Cerebellar nuclear complex (tissue), 1 donor: ENCODE measurements at places on chromosomes 1 and 21.

DNA sequence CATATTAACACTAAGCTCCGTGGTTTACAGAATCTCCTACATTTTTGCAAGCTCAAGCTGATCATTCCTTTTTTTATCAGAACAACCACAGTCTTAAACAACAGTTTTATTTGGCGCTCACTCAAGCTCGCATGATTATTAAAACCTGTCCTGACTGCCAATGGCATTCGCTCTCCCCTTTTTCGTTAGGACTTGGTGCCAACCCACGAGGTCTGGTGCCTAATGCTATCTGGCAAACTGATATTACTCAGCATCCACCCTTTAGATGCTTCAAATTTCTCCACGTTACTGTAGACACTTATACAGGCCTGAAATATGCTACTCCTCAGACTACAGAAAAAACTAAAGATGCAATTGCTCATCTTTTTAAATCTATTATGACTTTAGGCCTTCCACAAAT, 23.0 kb upstream of the ITLN1 start:
- no peak for DNase-seq

DNA sequence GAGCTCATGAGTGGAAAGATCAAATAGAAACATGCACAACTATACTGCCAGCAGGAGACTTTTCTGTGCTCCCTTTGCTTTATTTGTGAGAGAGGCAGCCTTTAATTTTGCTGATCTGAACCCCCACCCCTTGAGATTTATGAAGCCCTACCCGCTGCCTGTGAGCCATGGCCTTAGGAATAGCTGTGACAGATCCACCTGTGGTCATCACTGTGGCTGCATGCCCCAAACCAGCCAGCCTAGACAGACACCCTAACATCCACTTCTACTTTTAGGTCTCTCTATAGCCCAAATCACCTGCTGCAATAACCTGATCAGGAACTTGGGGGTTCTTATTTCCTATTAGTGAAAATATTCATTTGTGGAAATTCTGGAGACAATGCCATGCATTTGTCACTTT, 196.2 kb downstream of the C1orf94 start:
- no peak for DNase-seq

DNA sequence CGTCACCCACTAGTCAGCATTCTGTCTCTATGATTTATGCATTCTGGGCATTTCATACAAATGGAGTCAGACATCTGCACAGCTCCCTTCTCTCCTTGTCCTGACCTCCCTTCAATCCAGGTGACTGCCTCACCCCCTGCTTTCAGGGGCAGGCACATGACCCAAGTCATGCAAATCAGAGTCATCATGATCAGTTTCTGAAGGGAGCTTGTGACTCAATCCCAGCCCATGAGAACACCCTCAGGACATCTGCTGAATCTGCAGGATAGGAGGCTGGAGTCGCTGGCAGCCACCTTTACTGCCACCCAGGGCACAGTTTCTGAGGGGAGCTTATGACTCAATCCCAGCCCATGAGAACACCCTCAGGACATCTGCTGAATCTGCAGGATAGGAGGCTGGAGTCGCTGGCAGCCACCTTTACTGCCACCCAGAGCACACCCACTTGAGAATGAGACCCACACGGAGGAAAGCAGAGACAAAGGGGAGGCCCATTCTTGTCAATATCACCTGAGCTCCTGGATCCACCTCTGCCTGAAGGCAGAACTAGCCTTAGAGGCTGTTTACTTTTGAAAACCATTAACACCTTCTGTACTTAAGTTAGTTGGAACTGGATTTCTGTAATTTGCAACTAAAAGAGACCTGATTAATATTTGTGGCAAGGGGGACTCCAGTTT, 62.3 kb upstream of the SLC25A33 start:
- no peak for DNase-seq

GRCh38 chr1:94323311-94324177, 86.2 kb upstream of the ARHGAP29 start:
- DNase-seq, result no peak

DNA sequence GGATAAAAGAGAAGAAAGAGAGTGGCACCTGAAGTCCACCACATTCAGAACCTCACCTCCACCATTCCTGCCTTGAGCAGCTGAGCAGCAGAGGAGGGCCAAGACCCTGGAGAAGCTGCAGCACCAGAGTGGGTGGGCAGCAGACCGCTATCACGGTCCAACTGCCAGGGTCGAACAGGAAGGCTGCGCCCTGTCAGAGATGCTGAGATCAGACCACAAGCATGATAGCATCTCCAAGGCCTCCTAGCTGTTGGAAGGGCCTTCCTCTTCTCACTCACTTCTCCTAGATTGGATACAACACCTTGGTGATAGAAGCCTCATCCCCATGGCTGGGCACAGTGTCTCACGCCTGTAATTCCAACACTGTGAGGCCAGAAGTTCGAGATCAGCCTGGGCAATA, 12.1 kb upstream of the SLC45A3 start:
- no peak for DNase-seq

DNA sequence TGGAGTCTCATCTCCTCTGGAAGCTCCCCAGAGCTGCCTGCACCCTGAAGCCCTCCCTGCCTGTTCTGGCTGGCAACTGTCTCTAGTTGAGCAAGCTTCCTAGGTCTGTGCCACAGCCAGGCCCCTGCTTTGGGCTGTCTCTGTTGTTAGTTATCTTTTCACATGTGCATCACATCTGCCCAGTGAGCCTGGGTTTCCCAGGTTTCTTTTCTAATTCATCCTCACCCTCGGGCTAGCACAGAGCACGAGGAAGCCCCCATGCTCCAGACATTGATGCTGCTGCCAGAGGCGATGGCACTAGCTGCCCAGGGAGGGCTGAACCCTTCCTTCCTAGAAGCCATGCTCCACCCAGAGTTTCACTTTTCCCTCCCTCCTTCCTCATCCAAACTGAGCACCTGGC, 27.2 kb downstream of the RASSF5 start:
- no peak for DNase-seq

DNA sequence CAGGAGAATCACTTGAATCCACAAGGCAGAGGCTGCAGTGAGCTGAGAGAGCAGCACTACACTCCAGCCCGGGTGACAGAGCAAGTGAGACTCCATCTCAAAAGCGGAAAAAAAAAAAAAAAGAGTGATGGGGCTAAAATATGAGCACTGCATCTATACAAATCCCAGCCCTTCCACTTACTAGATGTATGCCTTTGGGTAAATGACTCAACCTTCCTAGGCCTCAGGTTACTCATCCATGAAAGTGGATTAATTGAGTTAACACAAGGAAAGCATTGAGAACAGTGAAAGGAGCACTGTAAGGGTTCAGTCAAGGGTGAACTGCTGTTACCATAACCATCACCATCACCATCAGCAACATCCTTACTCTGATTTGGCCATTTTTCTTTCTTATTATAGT, 226.4 kb upstream of the C8B start:
- DNase-seq, result no peak

- no peak for DNase-seq
These were observed 59.8 kb downstream of the MAB21L3 start for GRCh38 chr1:116170721-116171589.

DNA sequence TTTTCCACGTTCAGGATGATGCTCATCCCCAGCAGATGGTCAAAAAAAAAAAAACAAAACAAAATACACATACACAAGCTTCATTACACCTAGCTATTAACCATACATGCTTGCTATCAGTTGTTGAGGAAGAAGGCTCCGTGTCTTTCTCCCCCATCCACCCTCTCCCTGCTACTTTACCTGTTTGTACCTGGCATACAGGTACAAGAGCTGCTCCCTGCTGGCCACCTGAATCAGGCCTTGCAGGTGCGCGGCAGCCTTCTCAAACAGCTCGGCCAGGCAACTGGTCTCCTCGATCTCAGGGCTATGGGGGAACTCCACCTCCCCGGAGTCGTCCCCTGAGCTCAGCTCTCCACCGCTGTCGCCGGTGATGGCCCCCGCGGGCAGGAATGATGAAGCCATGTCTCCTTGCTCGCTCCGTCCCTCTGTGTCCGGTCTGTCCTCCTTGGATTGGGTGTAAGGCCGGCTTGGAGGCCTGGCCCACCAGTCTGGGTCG, 464 bp downstream of the ACBD6 start:
- no peak for DNase-seq

- no peak for DNase-seq
These were observed 3.8 kb upstream of the MYOG start for GRCh38 chr1:203089651-203090045.

- no peak for DNase-seq
These were observed 28.9 kb downstream of the ODR4 start for GRCh38 chr1:186404454-186405051.
